ENCODE measurements at places on chromosomes 2 and 18.

DNA sequence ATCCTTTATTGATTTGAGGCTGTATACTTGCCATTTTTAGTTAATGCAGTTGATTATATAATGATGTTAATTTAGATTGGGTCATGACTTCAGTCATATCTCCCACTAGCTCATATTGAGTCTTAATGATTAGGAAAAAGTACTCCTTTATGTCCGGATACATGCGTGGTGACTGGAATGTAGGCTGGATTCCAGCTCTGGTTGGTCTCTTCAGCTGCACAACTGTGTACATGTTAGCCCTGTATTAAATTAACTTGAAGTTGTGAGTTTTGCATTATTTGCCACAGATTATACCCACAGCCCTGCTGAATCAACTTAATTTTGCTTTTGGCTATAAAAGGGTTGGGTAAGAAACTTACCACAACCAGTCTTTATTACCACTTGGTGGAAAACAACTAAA lies 22.5 kb downstream of the MOB4 start:
- DNase-seq: no peak

DNA sequence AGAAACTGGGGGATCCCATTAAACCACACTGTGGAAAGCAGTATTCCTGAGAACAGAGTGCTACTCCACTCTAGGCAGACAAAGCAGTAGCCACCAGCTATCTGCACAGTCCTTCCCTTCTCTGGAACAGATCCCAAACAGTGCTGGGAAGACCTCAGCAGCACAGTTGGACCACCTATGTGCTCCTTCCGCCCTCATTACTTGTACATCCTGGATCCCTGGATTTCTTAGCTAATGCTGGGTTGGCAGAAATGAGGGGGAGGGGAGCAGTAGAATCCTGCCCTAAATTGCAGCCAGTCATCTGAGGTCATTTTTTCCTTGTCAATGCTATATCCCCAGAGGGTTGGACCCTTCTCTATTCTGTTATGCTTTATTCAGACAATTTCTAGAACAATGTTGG lies 13.8 kb upstream of the MALT1 start:
- DNase-seq: no peak

GRCh38 chr2:219570194-219570923 lies 980 bp downstream of the OBSL1 start:
- no peak for DNase-seq

DNA sequence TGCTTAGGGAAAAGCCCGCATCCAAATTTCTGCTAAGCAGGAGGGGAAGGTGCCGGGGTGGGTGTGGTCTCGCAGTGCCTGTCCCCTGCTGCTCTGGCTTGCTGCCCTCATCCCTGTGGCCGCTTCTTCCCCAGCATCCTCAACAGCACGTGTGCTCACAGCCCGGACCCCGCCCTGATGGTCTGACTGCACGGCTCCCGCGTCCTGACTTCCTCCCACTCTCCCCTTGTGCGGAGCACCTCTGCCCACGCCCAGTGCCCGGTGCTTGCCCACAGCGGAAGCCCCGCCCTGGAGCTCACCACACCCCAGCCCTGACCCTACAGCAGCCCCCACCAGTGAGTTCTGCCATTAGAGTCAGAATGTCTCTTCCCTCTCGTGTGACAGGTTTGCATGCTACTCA lies 277.9 kb downstream of the NDUFA10 start:
- DNase-seq: no peak

- no peak for DNase-seq
Measured at GRCh38 chr2:12074126-12074844, 327.9 kb downstream of the LPIN1 start.

- no peak for DNase-seq
Measured at GRCh38 chr2:43853141-43854081, 14.6 kb downstream of the ABCG8 start.

DNA sequence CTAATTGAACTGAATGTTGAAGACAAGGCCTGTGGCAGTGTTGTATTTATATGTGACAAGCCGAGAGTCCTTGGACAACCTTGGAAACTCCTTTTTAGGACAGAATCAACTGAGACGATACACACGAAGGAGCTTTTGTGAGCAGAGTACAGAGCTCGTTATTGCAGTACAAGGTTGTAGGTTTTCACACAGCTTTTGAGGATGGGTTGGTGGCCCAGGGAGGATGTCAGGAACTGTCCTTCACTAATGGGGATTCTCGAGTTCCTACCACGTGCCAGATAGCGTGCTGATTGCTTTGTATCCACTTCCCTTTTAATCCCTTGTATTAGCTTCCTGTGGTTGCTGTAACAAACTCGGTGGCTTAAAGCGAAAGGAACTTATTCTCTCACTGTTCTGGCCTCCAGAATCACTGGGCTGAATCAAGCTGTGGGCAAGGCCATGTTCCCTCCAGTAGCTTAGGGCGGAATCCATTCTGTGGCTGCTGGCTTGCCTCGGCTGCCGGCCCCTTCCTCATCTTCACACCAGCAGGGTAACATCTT lies 20.2 kb downstream of the INPP4A start:
- no peak for DNase-seq

DNA sequence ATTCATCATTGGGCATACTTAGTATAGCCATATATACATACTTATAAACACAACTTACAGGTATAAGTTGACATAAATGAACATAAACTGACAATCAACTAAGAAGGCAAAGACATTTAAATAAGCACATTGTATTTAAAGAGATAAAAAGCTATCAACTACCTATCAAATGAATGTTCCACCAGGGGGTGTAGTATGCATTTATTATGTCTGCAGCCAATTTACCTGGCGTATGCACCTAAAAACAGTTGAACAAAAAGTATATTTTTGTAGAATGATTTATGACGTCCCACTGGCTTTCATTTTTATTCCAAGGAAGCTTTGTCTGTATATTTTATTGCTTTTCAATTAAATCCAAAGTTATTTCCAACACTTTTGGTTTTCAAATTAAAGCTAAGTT lies 323.5 kb downstream of the AFF3 start:
- no peak for DNase-seq
